ENCODE measurements at places on chromosomes 3 and 15. TPM values are rescaled to one million over a fixed set of nuclear protein-coding genes. Genes with fewer than 3 reads are reported as not detected.

SPINK8 gene
- not detected for polyA plus RNA-seq

FANCD2OS gene
- not detected for polyA plus RNA-seq

CCR3 gene
- polyA plus RNA-seq: not detected

SEMA3G gene
- not detected for polyA plus RNA-seq

CAMK2N2 gene
- polyA plus RNA-seq: 2.8 TPM

ARHGAP31 gene
- not detected for polyA plus RNA-seq

A4GNT gene
- polyA plus RNA-seq: not detected

CAMKV gene
- 316 TPM for polyA plus RNA-seq
